ENCODE measurements at places on chromosomes 4 and X.

DNA sequence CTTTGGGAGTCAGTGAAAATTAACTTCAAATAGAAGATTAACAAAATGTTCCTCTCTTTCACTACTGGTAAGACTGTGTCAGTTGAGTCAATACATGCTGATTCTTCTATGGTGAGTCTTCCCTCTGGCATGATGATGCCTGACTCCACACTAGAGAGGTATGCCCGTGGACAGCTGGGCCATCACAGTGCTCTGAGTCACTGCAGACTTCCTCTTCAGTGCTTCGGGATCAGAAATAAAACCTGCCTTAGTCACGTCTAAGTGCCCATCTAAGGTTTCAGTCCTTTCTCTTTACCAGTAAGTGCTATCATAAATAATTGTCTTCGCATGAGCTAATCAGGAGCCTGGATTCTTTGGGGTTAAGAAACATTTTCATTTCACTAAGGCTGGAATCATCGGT lies 1.6 kb upstream of the ASB5 start:
- DNase-seq, result no peak

GRCh38 chr4:78069859-78070258 lies 12.7 kb downstream of the FRAS1 start:
- no peak for DNase-seq

DNA sequence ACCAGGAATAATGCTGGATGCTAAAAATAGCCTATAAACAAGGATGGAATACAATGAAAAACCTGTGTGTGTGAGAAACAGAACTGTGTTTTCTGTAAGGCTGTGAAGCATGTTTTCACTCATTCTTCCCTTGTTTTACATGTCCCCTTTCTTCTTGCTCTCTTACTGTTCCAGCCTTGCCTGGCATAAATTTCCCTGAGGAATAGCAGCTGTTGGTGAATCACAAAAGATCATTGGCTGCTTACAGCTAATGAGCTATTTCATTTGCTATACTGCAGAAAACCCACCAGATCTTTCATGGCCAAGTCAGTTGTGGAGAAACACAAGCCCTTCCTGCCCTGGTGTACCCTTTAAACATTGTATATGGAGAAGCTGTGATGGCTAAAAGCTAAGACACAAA lies 91.1 kb downstream of the LDB2 start:
- no peak for DNase-seq

- DNase-seq, result no peak
Observed at GRCh38 chr4:160202802-160203201, 1099.9 kb downstream of the RAPGEF2 start.

DNA sequence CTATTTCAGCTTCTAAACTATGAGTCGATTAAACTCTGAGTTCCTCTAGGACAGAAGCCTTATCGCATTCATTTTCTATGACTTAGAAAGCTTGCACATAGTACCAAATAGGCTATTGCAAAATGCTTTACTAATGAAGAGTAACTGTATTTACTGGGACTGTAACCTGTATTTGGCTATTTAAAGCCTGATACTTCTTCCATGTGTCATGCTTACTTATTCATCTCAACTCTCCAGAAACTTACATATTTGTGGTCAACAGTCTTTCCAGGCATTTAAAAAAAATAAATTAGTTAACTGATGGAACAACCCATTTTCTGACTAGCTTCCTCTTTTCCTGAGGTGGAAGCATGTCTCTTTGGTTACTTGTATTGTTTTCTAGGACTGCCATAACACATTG lies 467.9 kb downstream of the PCDH11X start:
- DNase-seq, result no peak

- DNase-seq, result no peak
Observed at GRCh38 chr4:24265989-24266388, 318.4 kb downstream of the DHX15 start.

DNA sequence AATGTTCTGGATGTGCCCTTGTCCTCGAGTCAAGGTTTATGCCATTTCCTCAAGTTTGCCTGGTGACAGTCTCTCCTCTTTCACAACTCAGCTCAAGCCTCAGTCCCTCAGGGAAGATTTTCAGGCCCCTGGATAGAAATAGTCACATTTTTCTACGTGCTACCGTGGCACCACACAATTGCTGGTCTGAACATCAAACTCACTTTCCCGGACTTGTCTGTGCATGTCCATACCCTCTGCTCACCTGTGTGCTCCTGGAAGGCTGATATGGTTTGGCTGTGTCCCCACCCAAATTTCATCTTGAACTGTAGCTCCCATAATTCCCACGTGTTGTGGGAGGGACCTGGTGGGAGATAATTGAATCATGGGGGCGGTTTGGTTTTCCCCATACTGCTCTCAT lies 129.7 kb downstream of the HS3ST1 start:
- DNase-seq, result no peak

GRCh38 chr4:87490664-87491369 lies 38.4 kb downstream of the SPARCL1 start:
- no peak for DNase-seq

DNA sequence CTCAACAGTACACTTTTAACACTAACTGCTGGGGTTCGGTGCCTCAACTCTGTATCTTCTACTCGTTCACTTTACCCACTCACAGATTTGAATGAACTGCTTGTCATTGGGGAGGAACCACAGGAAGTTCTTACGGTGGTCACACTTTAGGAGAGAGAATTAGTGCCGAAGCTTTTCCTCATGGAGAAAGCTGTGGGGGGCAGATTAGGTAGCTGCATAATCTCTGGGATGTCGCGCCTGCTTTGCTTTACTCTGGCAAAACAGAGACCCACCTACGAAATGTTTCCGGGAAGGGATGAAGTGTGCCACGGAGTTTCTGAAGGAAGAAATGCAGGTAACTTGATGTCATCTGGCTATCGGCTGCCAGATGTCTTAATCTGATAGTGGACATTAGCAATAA lies 949.7 kb upstream of the TENM3 start:
- no peak for DNase-seq

GRCh38 chrX:39516427-39516841 lies 581.3 kb downstream of the BCOR start:
- DNase-seq, result no peak

DNA sequence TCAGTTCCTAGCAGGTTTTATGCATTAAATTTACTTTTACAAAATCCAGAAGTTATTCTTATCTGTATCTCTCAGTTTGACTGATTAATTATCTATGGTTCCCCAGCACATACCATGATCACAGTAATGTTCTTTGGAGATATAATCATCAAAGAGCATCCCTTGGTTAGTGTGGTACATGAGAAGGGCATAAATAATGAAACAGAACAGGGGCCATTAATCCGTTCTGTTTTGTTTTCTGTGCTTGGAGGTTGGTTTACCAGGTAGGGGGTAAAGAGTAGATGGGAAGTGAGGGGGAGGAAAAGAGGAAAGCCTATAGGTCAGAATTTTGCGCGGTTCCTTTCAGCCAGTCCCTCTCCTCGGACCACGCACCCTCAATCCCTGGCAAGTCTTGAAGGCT lies 718.7 kb upstream of the TENM3 start:
- DNase-seq, result no peak

GRCh38 chr4:8383451-8384160 lies 56.9 kb downstream of the ACOX3 start:
- no peak for DNase-seq
